ENCODE measurements at places on chromosomes 6 and 20.

DNA sequence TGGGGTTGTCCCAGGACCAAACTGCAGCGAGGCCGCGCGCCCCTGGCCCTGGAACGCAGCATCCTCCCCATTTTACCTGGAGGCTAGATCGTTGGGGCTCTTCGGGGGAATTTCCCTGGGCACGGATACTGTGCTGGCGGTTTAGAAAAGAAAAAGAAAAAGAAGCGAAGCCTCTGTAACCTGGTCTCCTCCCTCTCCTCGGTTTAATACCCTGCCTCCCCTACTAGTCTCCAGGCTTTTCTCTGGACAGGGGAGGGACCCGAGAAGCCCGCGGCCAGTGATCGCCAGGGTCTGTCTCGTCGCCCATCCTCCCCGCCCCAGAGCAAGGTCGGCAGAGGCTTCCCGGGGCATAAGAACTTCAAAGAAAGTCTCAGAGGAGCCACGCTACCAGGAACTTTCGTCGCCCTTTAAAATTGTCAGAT is 6.1 kb upstream of the LAMP5 start:
- DNase-seq: no peak

- DNase-seq: no peak
Observed at GRCh38 chr6:105382496-105382895, 20.4 kb downstream of the PREP start.

DNA sequence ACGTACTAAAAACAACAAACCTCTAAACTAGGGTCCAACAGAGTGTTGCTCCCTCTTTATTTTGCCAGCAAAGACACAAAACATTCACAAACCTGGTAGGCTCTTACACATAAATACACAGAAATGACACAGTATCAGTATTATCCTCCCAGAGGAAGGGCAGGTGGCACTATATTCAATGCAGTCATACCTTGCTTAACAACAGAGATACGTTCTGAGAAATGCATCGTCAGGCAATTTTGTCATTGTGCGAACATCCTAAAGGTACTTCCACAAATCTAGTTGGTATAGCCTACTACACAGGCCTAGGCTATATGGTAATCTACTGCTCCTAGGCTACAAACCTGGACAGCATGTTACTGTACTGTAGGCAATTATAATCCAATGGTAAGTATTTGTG is 9.6 kb downstream of the ZBTB2 start:
- DNase-seq: no peak

DNA sequence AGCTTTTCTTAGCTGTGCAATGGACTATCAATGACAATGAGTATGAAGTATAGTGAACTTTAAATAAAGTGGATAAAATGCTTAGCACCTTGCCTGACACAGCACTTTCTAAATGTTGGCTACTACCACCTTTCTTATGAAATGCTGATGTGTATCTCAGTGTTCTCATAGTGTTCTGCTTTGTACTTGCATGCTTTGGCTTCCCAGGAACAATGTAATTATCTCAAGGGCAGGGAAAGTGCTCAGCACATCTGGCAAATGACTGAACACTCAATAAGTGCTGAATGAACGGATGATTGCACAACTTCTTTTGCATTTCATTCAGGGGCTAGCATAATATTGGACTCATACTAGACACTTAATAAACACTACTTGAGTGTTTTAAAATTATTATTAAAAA is 28.2 kb upstream of the NOX3 start:
- no peak for DNase-seq

GRCh38 chr6:139941826-139942225 is 567.4 kb upstream of the CITED2 start:
- no peak for DNase-seq

DNA sequence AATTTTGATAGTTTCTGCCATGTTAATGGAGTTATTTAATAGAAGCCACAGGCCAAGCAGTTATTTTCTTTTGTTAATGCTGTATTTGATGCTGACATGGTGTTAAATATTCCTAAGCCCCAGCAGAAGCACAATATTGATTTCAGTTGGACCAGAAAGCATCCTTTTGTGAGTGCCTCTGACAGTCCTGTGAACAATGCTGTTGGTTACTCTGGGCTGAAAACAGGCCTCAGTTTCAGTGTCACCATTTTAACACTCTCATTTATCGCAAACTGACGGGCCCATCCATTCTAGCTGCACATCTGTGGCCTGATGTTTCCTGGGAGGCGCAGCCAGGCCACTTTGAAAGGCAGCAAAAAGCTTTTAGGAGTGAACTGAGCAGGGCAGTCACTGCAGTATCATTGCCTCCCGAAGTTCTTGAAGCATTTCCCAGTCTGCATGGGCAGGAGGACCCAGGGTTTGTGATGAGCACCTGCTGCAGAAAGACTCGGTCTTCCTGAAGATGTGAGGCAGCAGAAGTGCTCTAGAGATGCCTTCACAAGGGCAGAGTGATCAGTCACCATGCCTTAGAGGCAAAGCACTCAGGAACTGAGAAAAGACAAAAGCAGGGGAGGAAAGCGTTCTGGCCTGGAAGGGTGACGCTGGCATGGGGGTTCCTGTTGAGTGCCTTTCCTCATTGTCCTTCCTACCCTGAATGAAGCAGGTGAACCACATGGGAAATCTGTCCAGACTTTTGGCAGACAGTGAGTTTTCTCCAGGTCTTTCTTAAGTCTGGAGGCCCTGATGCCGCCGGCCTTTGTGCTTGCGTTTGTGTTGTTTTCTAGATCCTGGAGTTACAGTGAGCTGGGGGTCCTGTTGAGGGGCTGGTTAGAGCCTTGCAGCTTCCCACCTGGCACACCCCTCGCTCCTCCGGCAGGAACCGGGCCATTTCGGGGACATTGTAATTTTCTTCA is 74.0 kb downstream of the ZDHHC14 start:
- DNase-seq: no peak

DNA sequence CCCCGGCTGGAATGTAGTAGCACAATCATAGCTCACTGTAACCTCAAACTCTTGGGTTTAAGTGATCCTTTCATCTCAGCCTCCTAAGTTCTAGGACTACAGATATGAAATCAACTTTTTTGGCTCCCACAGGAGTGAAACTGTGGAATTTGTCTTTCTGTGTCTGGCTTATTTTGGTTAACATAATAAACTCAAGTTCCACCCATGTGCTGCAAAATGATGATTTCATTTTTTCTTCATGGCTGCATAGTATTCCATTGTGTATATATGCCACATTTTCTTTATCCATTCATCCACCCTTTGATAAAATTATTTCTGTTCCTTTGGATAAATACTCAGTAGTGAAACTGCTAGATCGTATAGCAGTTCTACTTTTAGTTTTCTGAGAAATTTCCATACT is 29.9 kb downstream of the RNGTT start:
- no peak for DNase-seq

- no peak for DNase-seq
Observed at GRCh38 chr6:33758815-33759216, 12.1 kb upstream of the IP6K3 start.

- no peak for DNase-seq
Observed at GRCh38 chr6:42615518-42615917, 51.7 kb downstream of the UBR2 start.

DNA sequence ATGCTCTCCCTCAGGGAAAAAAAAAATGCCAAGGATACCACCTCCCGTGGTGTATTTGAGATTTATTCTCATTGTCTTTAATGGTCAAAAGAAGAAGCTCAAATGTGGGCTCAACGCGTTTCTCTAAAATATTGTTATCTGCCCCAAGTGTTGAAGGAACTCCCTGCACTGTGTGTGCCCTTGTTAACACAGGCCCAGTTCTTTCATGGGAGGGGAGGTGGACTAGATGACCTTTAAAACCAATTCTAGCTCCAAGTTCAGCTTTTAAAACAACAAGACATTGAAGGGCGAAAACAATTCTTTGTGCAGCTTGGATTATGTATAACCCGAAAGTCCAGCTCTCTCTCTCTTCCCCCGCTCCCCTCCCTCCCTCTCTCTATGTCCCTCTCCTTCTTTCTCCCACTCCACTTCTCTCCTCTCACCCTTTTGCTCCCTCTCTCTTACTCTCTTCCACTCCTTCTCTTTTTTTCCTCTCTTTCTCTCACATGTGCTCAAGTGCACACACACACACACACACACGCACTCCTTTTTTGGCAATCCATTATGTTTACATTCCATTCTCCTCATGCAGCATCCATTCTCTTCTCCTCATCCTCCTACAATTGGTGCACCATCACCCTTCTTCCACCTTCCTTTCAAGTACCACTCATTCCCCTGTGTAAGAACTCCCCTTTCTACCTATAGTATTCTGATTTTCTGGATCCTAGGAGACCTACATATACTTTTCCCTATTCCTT is 8.5 kb downstream of the HLA-DMB start:
- DNase-seq: no peak

- DNase-seq: no peak
Observed at GRCh38 chr6:37960139-37960935, 140.8 kb downstream of the ZFAND3 start.

- DNase-seq: no peak
Observed at GRCh38 chr20:57380081-57380750, 11.0 kb upstream of the RBM38 start.

GRCh38 chr6:159023893-159024292 is 20.9 kb downstream of the TAGAP start:
- DNase-seq: no peak

DNA sequence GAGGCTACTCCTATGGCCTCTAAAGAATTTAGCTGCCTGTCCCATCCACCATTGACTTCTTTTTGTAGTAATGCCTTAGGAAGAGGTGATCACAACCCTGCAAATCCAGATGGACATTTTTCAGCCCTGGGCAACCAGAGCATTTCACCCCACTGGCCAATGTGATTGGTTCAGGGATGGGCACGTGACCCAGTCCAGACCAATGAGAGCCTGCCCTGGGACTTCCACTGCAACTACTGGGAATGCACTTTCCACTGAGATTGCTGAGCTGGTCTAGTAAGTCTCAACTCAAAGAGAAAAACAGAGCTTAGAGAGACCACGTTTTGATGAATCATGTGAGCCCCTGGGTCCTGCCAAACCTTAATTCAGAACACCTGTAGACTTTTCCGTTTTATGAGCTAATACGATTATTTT is 8.9 kb upstream of the UBE2V1 start:
- DNase-seq: no peak

DNA sequence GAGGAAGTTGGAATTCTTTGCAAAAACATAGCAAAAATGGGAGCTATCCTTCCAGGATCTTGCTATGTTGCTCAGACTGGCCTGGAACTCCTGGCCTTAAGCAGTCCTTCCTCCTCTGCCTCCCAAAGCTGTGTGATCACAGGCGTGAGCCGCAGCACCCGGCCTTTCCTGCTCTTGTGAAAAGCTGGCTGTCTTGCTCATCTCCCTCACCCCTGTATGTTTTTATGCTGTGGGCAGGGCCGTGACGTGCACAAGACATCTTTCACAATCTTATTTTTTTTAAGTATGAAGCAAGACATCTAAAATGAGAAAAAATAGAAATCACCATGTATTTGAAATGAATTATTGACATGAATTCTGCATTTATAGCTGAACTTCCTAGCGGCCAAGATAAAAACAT is 110.4 kb downstream of the SAMD5 start:
- no peak for DNase-seq

- no peak for DNase-seq
Observed at GRCh38 chr6:25296217-25296905, 17.2 kb downstream of the CARMIL1 start.

DNA sequence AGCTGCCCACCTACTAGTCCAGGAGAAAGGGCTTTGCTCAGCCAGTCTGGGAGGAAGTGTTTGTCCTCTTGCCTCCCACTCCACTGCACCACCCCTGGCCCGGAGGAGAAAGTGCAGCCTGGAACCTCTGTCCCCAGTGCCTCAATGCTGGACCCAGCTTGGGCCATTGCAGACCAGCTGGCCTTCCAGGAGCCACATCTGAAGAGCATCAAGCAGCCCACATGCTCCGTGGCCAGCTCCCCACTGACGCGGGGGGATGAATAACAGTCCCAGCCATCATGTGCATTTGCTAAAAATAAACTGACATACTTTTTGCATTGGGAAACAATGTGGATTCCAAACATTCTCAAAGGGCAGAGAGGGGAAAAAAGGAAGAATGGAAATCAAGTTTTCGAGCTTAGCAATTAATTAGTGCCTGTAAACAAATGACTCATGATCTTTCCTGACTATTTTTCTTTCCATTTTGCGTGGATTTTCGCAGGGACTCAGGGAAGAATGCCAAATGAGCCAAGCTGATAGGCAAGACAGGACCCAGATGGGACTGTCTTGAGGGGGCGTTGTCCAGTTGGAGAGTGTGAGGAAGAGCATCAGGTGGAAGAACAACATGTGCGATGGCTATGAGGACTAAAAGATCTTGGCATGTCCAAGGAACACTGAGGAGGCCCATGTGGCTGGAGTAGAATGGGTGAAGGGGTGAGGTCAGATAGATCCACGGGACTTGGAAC is 34.1 kb downstream of the CEBPB start:
- no peak for DNase-seq

GRCh38 chr6:89433252-89434149 is 549 bp downstream of the ANKRD6 start:
- DNase-seq: peak; percentile 10

DNA sequence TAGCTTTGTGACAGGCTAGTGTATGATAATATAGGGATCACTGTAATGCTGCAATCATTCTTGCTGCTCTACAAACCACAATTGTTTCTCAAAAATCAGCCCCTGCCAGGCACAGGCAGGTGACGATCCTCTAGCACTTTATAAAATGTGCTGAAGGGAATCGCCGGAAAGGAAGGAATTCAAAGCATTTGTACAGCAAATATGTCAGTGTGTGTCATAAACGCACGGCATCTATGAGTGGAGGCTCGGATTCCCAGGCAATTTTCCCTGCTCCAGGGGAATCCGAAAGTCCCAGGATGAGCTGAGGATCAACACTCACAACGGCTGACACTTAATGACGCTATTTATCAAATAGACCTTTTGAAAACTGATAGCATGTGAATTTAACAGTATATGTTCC is 1.4 kb downstream of the PHACTR1 start:
- no peak for DNase-seq

DNA sequence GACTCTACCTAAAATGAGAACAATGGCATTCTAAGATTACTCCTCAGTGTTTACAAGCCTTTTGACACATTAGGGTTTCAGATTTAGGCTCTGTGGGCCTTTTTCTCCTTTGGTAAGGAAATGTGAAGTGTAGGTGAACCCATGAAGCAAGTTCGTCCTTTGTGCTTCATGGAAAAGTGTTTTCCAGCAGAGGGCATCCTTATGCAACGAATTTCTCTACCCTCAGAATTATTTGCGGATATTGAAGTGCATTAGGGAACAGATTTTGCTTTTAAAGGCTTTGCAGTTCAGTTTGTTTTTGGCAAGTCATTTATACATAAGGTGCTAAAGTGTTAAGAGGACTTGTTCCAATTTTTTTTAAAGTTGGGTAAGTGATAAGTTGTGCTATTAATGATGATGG is 55.7 kb upstream of the FERMT1 start:
- no peak for DNase-seq

DNA sequence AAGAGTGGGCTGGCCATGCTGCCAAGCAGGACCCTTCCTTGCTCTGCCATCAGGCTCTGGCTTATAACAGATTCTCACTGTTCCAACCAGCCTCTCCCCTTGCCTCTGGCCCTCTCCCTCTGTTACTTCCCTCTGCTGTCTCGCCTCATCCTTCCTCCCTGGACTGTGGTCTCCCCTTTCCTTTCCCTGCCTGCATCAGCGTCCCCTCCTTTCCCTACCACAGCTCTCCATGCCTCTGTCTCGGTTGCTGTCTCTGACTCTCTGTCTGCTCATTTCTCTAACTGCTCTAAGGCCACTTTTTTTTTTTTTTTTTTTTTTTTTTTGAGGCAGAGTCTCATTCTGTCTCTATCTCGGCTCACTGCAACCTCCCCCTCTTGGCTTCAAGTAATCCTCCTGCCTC is 173.4 kb downstream of the PTPRT start:
- DNase-seq: no peak

GRCh38 chr6:133767357-133767970 is 121.4 kb upstream of the TCF21 start:
- DNase-seq: no peak

Data from T-helper 9 cell (primary cell).